ENCODE measurements at places on chromosomes 2 and 18. TPM values are rescaled to one million over a fixed set of nuclear protein-coding genes. Genes with fewer than 3 reads are reported as not detected.

- H3K27ac ChIP-seq, result no peak overlapping the region
- no peaks in the 10 kb centered on the region for H3K36me3 ChIP-seq
- no peak for DNase-seq
- no peaks in the 10 kb centered on the region for H3K4me1 ChIP-seq
- no peak overlapping the region for H3K4me3 ChIP-seq
Measured at GRCh38 chr18:33593261-33593660, 15.2 kb downstream of the ASXL3 start.

GRCh38 chr18:5746844-5747243 is 148.5 kb downstream of the TMEM200C start:
- no peak overlapping the region for H3K4me3 ChIP-seq

DNA sequence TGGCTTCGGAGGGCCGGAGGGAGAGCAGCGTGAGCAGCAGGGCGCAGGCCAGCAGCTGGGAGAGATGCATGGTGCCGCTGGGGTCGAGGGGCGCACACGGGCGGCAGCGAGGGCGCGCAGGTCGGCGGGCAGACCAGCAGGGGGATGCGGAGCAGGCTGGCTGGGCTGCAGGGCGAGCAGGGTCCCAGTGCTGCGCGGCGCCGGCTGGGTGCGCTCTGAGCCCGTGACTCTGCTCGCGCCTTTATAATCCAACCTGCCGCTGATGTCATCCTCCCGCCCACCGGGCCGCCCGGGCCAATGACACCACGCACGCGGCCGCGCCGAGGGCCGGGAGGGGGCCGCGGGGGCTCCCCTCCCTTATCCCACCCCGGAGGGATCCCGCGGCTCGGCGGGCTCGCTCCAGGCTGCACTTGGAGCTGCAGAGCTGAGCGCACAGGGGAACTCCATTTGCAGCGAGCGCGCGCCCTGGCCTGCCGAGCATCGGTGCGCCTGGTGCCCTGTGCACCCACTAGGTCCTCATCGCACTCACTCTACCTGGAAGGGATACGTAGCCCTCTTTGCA is at the start of gene NPPC:
NPPC (minus strand) TSS at position 217 of the 562 bp plus-strand sequence; CDS start at position 70, 147 bp downstream.
- H3K27ac ChIP-seq, result no peak within 1 kb of the TSS
- H3K36me3 ChIP-seq, result no peaks in the 10 kb centered on the region
- H3K27me3 ChIP-seq, result peaks cover 29% of the 10 kb centered on the region
- H3K4me1 ChIP-seq, result peaks cover 8% of the 10 kb centered on the region

DNA sequence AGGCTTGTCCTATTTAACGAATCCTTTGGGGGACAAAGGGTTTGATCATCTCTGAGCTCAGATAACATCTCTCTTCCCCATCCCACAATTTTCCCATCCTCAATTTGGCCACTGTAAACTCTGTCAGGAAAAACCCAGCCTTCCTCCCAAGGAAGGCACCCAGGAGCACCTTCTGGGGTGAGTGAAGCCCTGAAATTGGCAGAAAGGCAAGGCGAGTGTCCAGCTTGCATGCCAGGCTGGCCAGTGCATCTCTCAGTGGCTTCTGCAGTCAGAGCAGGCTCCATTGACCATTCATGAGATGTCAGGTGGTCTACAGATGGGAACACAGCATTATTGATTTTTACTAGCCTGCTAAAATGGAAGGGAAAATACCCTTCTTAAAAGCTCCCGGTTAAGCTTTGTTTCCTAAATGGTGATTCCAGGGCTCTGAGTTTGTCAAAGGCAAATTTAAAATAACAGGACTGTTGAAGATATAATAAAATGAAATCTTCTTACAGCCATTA is 83.2 kb upstream of the BOD1L2 start:
- H3K4me3 ChIP-seq, result no peak overlapping the region
- H3K27ac ChIP-seq, result no peak overlapping the region
- H3K4me1 ChIP-seq, result no peaks in the 10 kb centered on the region

The ANO7 gene
- 0.62 TPM for total RNA-seq

The ZNF892 gene
- 2.7 TPM for total RNA-seq
